ENCODE measurements at places on chromosomes 16 and 17.

DNA sequence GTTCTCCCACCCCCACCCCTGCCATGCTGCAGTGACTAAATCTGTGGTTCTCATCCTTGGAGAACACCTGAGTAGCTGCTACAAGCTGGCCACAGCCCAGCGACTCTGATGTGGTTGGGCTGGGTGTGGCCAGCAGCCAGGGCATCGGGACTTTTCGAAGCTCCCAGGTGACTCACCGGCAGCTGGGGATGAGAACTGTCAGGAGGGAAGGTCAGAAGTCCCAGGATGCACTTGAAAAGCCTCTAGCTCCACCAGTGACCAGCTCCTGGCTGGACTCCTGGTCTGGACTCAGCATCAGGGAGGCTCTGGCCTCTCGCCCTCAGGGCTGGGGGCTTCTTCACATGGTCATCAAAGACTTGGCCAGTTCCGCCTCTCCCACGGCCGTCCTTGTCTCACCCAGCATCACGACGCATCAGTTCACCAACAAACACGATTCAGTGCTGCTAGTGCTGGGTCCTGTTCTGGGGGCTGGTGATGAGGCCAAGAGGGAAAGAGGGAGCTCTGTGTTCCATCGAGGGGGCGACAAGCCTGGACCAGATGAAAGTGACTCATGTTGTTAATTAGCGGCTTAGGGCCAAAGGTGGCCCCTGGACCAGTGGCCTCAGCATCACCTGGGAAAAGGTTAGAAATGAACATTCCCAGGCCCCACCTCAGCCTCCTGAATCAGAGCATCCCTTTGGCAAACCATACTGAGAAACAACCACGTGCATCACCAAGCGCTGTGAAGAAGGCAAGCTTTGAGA lies 3.9 kb upstream of the C17orf99 start:
- DNase-seq = no peak

DNA sequence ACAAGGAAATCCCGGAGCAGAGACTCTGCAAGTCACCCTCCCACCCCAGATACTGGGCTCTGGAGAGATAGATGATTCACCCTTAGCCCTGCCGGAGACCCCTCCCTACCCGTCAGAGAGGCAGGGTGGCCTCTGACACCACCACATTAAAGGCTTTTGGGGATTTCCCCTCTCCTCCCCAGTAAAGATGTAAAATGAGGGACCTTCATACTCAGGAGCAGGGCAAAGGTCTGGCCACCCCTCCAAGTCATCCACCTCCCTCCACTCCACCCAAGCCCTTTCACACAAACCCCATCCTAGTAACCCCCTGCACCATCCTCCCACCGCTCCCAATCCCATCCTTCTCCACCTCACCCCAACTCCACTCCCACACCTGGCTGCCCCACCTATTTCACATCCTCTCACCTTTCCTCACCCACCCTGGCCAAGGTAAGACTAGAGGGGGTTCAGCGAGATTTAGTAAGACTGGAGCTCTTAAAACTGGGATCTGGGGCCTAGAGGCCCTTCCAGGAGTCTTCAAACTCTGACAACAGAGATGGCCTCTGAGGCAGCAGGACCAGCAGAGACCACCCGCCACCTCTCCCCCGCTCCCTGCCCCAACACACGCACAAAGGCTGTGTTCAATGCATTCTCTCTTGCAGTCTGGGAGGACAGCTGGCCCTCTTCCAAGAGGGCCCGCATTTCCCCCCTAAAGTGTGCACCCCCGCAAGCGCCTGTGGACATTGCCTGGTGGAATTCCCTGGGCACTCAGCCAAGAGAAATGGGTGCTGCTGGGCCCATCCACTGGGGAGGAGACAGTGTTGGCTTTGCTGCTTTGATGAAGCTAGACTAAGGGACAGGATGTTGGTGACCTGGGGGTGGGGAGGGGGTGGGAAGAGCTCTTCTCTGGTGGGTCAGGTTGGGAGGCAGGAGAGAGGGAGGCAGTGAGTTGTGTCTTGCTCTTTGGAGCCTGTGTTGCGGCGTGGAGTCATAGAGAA lies 1.1 kb downstream of the ABAT start:
- DNase-seq = no peak

GRCh38 chr17:29615048-29615385 lies 7.7 kb downstream of the CORO6 start:
- no peak for DNase-seq

DNA sequence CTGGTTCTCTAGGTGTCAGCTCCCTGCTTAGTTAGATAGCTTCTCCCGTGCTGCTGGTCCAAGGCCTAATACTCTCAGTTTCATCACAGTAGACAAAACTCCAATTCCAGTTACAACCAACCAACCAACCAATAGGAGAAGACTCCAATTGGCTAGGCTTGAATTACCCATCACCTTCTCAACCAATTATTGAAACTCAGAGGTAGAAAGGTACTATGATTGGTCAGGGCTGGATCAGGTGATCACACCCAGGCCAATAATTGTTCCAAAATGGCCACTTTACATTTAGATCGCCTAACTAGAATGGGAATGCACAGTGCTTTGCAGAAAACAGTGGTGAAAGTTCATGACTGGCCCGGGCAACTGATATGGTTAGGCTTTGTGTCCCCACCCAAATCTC lies 49.5 kb upstream of the CRHR1 start:
- DNase-seq = no peak

- DNase-seq = no peak
Measured at GRCh38 chr17:64326420-64327054, 63.5 kb upstream of the TEX2 start.

GRCh38 chr17:51860954-51861561 lies 297.5 kb downstream of the CA10 start:
- no peak for DNase-seq

- DNase-seq = no peak
Measured at GRCh38 chr16:7137560-7138330, 194.9 kb upstream of the RBFOX1 start.

DNA sequence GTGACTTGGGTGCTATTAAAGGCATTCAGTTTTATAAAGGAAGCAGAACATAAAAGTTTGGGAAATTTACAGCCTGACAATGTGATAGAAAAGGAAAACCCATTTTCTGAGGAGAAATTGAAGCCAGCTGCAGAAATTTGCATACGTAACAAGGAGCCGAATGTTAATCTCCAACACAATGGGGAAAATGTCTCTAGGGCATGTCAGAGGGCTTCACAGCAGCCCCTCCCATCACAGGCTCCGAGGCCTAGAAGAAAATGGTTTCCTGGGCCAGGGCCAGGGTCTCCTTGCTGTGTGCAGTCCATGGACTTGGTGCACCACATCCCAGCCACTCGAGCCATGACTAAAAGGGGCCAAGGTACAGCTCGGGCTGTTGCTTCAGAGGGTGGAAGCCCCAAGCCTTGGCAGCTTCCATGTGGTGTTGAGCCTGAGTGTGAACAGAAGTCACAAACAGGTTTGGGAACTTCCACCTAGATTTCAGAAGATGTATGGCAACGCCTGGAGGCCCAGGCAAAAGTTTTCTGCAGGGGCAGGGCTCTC lies 23.9 kb upstream of the TOM1L1 start:
- no peak for DNase-seq

DNA sequence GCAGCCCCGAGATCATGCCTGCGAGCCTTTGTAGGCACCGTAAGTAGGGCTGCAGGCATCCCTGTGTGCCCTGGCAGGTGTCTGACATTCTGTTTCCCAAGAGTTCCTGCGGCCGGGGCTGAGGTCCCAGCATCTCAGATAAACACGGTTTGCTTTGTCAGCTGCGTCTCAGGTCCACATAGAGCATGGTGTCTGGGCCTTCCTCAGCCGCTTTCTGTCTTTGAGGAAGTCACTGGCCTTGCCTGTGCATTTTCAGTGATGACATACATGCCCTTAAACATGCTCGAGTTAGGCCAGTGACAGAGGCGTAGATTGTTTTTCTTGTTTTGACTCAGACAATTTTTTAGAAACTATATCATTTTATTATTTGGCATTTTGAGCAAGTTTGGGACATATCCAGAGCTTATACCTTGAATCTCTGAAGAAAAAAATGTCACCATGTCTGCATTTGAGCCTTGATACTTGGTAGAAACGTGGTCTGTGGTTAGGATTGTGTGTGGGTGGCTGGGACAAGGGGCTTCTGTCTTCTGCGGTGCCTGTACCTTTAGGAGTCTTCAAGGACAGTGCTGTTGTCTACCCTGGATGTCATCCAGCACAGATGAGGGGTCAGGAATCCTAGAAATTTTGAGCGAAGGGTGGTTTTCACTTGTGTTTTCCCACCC lies 105.8 kb downstream of the SNX29 start:
- DNase-seq = no peak

- no peak for DNase-seq
Measured at GRCh38 chr16:54070789-54071343, 215.7 kb downstream of the IRX3 start.

- DNase-seq = no peak
Measured at GRCh38 chr17:34582185-34582900, 3.0 kb downstream of the TMEM132E start.

GRCh38 chr17:62164747-62165722 lies 100.0 kb upstream of the MED13 start:
- DNase-seq = no peak

DNA sequence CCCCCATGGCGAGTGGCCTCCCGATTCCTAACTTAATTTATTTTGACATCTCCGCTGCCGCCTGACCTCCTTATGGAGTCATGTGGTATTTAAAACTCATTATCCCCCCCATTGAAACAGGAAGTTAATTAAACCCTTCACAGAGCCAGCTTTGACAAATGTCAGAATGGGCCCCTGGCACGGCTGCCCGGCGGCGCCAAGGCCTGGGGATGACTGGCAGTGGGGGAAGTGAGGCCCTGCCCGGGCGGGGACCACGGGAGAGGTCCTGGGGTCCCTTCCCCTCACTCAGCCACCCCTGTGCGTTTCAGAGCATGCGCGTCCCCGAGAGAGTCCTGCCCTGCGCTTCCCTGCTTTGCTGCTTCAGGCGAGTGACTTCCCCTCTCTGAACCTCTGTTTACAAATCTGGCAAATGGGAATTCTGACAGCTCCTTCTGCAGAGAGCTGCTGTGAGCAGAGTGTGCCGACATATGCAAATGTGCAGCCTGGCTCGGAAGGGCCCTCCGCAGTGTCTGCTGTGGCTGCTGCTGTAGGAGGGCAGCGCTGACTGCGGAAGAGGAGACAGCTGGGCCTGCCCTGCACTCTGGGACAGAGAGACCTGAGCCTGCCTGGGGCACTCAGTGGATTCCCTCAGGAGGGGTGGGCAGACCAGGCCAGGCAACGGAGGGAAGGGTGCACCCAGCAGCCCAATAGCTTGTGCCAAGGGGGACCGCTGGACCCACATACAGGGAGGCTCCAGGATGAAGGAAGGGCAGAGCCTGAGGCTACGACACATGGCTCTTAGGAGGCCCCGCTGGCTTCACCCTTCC lies 4.4 kb upstream of the ZFPM1 start:
- DNase-seq = no peak

GRCh38 chr17:46942441-46943217 lies 19.7 kb downstream of the GOSR2 start:
- no peak for DNase-seq

- no peak for DNase-seq
Measured at GRCh38 chr17:27783440-27784350, 16.6 kb downstream of the NOS2 start.

- DNase-seq = no peak
Measured at GRCh38 chr17:61783556-61784304, 79.6 kb downstream of the BRIP1 start.

DNA sequence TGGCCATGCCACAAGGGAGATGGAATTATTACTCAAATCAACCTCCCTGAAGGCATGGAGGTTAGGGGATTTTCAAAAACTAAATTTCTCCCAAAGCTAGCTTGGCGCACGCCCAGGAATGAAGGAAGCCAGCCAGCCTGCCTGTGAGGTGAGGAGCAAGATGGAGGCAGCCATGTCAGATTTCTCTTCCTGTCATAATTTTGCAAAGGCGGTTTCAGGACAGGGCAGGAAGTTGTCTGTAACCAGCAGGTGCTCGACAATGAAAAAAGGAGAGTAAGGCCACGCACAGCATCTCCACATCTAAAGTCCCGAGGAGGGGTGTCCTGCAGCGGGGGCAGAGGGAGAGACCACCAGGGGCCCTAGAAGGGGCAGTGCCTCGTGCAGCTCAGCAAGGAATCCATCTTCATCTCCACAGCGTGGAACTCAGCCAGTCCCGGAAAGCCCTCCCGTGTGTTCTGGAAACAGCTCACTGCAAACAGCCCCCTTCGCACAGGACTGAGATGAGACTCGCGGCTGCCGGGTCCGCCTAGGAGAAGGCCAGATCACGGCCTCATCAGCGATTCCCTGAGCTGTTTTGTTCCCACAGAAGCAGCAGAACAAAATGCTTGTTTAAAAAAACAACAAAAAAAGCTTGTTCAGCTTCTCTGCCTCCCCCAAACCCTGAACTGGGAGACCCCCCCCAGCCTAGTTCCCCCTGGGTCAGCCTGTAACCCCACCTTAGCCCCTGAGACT lies 47.8 kb downstream of the SLC7A5 start:
- DNase-seq = no peak

DNA sequence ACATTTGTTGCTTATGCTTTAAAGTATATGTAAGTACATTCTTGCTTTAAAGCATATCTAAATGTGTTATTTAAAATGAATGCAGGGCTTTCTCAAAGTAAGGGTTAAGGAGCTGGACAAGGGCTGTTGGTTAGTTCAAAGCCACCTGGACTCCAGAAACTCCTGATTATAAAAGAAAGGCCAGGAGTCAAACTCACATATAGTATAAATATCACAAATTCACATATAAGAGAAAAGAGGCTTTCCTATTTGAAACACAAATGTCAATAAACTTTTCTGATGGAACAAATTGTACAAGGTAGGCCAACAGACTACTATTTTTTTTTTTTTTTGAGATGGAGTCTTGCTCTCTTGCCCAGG lies 84.5 kb upstream of the CORO6 start:
- no peak for DNase-seq

DNA sequence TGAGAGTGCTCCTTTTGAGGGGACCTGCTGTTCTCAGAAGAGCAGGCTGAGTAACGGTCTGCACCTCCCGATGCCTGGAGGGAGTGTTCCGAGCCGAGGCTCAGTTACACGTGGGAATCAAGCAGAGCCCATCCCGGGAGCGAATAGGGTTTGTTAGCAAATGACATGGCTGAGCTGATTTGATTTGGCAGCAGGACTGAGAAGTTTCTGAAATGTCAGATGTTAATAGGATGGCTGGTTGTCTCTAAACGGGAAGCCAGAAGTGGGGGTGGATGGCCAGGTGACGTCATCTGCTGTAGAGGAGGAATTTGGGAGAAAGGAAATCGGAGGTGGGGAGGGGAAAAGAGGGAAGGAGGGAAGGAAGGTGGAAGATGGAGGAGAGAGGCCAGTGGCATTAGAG lies 128.0 kb downstream of the RAP1GAP2 start:
- no peak for DNase-seq

GRCh38 chr17:622356-622755 lies 92.3 kb downstream of the VPS53 start:
- DNase-seq = no peak

- DNase-seq = no peak
Measured at GRCh38 chr17:56652628-56653027, 59.1 kb downstream of the NOG start.

DNA sequence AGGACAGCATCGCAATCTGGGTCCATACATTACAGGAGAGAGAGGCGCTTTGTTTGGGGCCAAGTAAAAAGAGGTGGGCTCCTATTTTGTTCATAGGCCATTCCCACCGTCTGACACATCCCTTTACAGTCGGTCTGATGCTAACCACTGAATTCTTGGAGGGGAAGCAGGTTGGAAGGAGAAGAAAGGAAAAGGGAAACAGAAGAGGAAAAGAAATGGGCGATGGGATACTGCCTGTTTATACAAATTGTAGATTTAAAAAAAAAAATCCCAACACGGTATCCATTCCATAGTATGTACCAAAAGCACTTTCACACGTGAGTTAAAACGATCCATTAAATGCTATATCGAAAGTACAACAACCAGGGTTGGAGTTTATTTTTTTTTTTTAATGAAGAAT lies 4.0 kb upstream of the ZFHX3 start:
- DNase-seq = no peak
